NCI-H187 treated with DMSO at 0.1 percent for 48 hours (cell line): ENCODE measurements at places on chromosomes 7 and 10.

- DNase-seq = no peak
Measured at GRCh38 chr7:130943336-130943901, 209.4 kb upstream of the KLF14 start.

- no peak for DNase-seq
Measured at GRCh38 chr7:73615886-73616285, 8.4 kb downstream of the MLXIPL start.

GRCh38 chr10:63388421-63389031 is 77.3 kb downstream of the JMJD1C start:
- no peak for DNase-seq

DNA sequence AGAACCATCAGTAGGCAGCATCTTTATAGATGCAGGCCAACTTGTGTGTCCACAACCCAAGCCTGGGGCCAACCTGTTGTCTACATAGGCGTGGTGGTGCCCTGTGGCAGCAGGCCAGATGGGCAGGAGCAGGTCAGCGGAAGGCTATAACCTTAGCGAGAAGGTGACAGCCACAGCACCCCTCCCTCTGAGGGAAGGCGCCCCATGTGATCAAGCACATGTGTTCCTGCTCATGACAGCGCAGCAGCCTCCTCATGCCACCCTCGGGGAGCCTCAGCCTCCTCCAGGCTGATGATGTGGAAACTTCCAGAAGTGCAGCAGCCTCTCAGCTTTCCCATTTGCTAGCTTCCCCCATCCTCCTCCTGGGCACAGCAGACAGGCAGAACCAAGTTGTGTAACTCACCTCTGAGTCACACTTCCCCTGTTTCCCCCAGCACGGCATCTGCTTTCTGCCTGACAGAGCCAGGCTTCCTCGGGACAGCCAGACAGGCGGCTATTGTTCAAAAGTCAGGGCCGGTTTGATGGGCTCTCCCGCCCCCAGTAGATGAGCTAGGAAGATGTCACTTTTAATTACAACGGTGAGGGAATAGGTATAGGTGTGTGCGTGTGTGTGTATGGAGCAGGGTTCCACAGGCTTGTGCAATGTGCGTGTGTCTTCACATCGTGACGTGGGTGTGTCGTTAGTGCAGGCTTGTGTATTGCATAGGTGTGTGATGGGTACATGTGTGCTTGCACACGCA is 312.0 kb upstream of the ZMIZ1 start:
- DNase-seq = no peak

- no peak for DNase-seq
Measured at GRCh38 chr10:68010426-68010940, 64.6 kb downstream of the HERC4 start.

GRCh38 chr10:67533376-67533775 is 162.6 kb downstream of the CTNNA3 start:
- DNase-seq = no peak
